ENCODE measurements at places on chromosomes 1 and 21.

GRCh38 chr1:238582816-238583215 lies 692.1 kb upstream of the ZP4 start:
- DNase-seq = no peak

DNA sequence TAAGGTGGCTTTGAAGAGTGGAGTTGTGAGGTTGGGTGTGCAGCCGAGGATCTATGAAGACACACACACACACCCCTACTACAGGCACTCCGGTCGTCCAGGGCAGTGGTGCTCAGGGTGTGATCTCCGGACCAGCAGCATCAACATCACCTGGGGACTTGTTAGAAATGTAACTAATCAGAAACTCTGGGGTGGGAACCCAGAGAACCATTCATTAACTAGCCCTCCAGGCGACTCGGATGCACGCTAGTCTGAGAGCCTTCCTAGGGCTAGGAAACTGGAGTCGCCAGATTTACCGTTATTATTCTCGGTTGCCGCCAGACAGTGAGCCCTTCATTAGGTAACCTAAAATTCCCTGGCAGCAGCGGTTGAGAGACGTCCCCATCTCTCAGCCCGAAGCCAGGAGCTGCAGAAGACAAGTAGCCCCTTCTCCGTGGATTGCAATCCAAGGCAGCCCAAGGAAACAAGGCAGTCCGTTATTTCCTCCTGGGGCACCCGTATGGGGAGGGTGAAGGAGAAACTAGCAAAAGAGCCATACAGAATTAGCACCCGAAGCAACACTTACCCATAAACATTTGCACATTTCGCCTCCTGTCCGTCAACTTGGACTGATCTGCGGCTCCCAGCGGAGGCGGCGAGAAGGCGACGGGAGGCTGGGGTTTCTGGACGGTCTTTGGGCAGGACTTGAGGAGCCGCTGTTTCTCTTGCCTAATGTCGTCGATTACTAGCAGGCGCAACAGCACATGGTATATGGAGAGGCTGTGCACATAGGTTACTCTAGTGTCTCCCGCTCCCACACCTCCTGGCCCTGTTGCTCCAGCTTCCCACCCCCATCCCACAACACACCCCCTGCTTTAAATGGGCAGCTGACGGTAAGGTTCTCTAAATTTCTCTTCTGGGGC lies 2.9 kb upstream of the CCN1 start:
- peak; percentile 17 for DNase-seq

DNA sequence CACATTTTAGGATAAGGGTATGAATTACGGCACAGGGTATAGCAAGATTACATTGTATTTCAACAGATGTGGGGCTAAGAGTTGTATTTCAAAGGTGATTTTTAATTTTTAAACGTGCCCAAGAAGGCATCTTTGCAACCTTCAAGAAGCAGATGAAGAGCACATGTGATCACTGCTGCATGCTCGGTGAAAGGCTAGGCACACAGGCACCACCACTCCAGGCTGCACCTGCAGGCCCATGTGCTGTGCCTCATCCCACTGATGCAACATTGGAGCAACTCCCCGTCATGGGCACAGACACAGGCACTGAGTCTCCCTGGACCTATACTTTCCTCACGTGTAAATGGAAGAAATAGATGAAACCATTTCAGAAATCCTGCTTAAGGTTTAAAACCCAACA lies 23.5 kb downstream of the UBE2G2 start:
- DNase-seq = no peak

GRCh38 chr1:192879406-192879805 lies 70.6 kb downstream of the RGS2 start:
- DNase-seq = no peak

DNA sequence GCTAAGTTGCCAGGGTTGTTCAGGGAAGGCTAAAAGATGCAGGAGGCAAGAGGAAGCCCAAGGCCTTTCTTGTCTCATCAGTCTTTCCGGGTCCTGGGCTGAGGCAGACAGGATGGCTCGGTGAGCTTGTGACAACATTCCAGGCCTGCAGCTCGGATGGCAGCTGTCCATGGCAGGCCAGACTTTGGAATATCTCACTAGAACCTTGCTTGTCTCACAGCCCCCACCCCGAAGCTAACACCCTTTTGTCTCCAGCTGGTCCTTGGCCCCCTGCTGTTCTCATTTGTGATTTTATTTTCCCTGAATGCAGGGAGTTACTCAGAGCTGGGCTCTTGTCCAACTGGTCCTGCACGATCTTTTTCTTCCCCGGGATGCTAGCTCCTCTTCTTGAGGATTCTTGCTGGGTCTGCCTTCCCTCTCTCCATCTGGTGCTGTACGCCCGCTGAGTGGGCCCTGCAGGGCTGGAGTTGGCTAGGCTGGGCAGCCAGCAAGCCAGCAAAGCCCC lies 477.2 kb upstream of the CAMK1G start:
- DNase-seq = no peak

- DNase-seq = no peak
Observed at GRCh38 chr21:45983981-45984551, 2.5 kb downstream of the COL6A1 start.

DNA sequence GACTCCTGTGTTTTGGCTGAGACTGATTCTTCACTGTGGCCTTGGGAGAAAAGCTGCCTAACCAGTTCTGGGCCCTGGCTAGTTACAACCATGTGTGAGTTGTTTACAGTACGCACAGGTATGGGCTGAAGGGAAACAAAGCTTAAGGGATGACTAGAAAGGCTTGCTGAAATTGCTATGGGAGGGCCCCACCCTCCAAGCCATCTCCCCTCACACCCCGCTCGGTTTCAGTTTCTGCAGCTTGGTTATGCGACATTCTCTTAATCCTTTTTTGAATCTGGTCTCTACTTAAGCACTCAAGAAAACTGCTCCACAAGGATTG lies 43.1 kb downstream of the PBX1 start:
- no peak for DNase-seq

- DNase-seq = no peak
Observed at GRCh38 chr1:162219461-162219860, 150.0 kb downstream of the NOS1AP start.

- no peak for DNase-seq
Observed at GRCh38 chr1:87325982-87326738, 2.5 kb upstream of the LMO4 start.

GRCh38 chr1:82161700-82162141 lies 361.0 kb downstream of the ADGRL2 start:
- DNase-seq = no peak

GRCh38 chr1:110043016-110043415 lies 8.6 kb downstream of the STRIP1 start:
- no peak for DNase-seq

GRCh38 chr21:16855164-16855667 lies 657.6 kb upstream of the CXADR start:
- no peak for DNase-seq

DNA sequence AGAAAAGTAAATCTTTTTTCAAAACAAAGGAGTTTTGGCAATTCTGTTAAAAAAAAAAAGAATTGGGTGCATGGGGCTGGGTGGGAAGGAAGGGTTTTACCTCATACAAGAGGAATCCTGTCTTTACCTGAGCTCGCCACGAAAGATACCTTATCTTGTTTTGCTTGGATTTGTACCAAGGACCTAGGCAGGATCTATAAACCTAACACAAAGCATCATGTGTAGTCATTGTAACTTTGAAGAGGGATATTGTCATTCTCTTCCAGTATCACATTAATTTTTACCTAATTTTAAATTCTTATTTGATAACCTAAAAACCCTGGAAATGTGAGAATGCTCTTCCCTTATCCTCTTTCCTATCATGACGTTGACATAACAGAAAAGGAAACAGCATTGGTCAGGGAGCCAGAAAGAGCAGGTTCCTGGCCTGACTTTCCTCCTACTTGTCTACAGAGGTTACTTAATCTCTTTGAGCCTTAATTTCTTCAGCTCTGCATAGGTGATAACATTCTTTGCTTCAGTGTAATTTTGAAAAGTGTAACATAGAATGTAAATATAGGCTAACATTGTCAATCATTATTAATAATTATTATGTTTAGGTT lies 4.0 kb upstream of the LAMC1 start:
- DNase-seq = no peak

GRCh38 chr1:230875370-230875769 lies 7.0 kb upstream of the C1orf198 start:
- DNase-seq = no peak

- DNase-seq = no peak
Observed at GRCh38 chr1:82555501-82555900, 754.8 kb downstream of the ADGRL2 start.

- no peak for DNase-seq
Observed at GRCh38 chr1:206563367-206564207, 48.7 kb downstream of the EIF2D start.
